ENCODE measurements at places on chromosomes 16 and 17. TPM values are rescaled to one million over a fixed set of nuclear protein-coding genes. Genes with fewer than 3 reads are reported as not detected.
A peak's percentile ranks its signal among the peaks of the same experiment; 100 is the strongest.

GRCh38 chr16:86167061-86167460, 268.1 kb downstream of the IRF8 start:
- DNase-seq = peak; percentile 17

CSH1 gene
- not detected for total RNA-seq

KRT40 gene
- total RNA-seq = not detected

BCKDK gene
- 46.8 TPM for total RNA-seq

SPNS2 gene
- 72.0 TPM for total RNA-seq

TMEM219 gene
- total RNA-seq = 210 TPM

All from transverse colon (tissue), 4 donors.